Colonic mucosa (tissue), 4 donors: ENCODE measurements at places on chromosomes 7 and 10. TPM values are rescaled to one million over a fixed set of nuclear protein-coding genes. Genes with fewer than 3 reads are reported as not detected.

- no peak overlapping the region for H3K4me3 ChIP-seq
- H3K27ac ChIP-seq = no peak overlapping the region
- DNase-seq = no peak
- H3K4me1 ChIP-seq = no peaks in the 10 kb centered on the region
- no peaks in the 10 kb centered on the region for H3K27me3 ChIP-seq
Observed at GRCh38 chr7:150751702-150752101, 14.5 kb downstream of the GIMAP5 start.

Gene FKBP6
- not detected for total RNA-seq

Gene CYP2W1
- 2.7 TPM for total RNA-seq

- H3K4me1 ChIP-seq = no peaks in the 10 kb centered on the region
- H3K27ac ChIP-seq = peak overlapping the region; percentile 35
- H3K36me3 ChIP-seq = no peaks in the 10 kb centered on the region
- no peak for DNase-seq
- H3K27me3 ChIP-seq = no peaks in the 10 kb centered on the region
- no peak overlapping the region for H3K4me3 ChIP-seq
Observed at GRCh38 chr10:93386631-93387369, 95.3 kb downstream of the MYOF start.

Gene FFAR4
- 48.2 TPM for total RNA-seq

GRCh38 chr7:6589829-6590644, at the start of gene INTS15:
INTS15 (plus strand) TSS chr7:6590021; CDS start chr7:6590284, 263 bp downstream.
- H3K36me3 ChIP-seq = no peaks in the 10 kb centered on the region
- H3K4me3 ChIP-seq = peak within 1 kb of the TSS; percentile 88
- peaks cover 11% of the 10 kb centered on the region for H3K4me1 ChIP-seq
- DNase-seq = peak; percentile 74
- H3K27me3 ChIP-seq = no peaks in the 10 kb centered on the region
- peak within 1 kb of the TSS; percentile 80 for H3K27ac ChIP-seq

DNA sequence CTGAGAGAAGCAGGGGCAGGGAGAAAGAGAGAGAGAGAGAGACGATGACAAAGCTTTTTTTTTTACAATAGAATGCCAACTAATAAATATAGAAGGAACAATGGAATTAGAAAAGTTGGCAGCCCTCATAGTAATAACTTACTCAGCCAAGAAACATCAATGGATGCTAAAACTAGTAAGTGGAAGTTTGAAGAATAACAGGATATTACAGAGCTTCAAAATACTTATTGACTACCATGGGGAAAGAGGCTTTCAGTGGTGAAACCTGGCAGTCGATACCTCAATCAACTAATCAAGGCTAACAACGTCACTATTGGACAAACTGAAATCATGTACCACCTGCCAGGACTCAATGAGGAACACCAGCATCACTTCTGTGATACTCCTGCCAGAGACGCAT, 100.5 kb upstream of the LRRC4 start:
- no peaks in the 10 kb centered on the region for H3K36me3 ChIP-seq
- H3K27me3 ChIP-seq = peaks cover 20% of the 10 kb centered on the region
- DNase-seq = no peak
- no peak overlapping the region for H3K27ac ChIP-seq
- H3K4me1 ChIP-seq = peaks cover 5% of the 10 kb centered on the region

GRCh38 chr10:122850705-122851640, 5.3 kb upstream of the CUZD1 start:
- no peak overlapping the region for H3K4me3 ChIP-seq
- no peak overlapping the region for H3K27ac ChIP-seq
- H3K27me3 ChIP-seq = no peaks in the 10 kb centered on the region
- H3K4me1 ChIP-seq = no peaks in the 10 kb centered on the region
- no peak for DNase-seq
- no peaks in the 10 kb centered on the region for H3K36me3 ChIP-seq

Gene LIPF
- total RNA-seq = not detected

GRCh38 chr7:46032942-46033341, 111.9 kb upstream of the IGFBP3 start:
- DNase-seq = no peak
- no peaks in the 10 kb centered on the region for H3K27me3 ChIP-seq
- H3K4me3 ChIP-seq = no peak overlapping the region
- H3K36me3 ChIP-seq = no peaks in the 10 kb centered on the region

- DNase-seq = no peak
- no peak overlapping the region for H3K27ac ChIP-seq
- no peak overlapping the region for H3K4me3 ChIP-seq
- no peaks in the 10 kb centered on the region for H3K36me3 ChIP-seq
- H3K27me3 ChIP-seq = no peaks in the 10 kb centered on the region
- H3K4me1 ChIP-seq = no peaks in the 10 kb centered on the region
Observed at GRCh38 chr10:119991066-119991465, 98.5 kb downstream of the SEC23IP start.

DNA sequence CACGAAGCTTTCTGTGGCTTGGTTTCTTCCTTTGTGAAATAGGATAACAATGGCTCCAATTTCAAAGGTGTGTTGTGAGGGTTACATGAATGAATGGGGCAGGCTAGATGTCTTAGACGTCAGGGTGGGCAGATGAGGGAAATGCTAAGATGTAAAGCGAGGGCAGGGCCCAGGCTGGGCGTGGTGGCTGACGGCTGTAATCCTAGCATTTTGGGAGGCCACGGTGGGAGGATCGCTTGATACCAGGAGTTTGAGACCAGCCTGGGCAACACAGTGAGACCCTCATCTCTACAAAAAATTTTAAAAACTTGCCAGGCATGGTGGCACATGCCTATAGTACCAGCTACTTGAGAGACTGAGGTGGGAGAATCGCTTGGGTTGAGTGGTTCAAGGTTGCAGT, 607.7 kb upstream of the FOXK1 start:
- no peak overlapping the region for H3K4me3 ChIP-seq
- H3K27ac ChIP-seq = no peak overlapping the region
- DNase-seq = no peak
- H3K36me3 ChIP-seq = no peaks in the 10 kb centered on the region
- no peaks in the 10 kb centered on the region for H3K4me1 ChIP-seq
- no peaks in the 10 kb centered on the region for H3K27me3 ChIP-seq

GRCh38 chr7:2015251-2015871, 217.4 kb downstream of the MAD1L1 start:
- no peaks in the 10 kb centered on the region for H3K4me1 ChIP-seq
- no peak overlapping the region for H3K4me3 ChIP-seq
- H3K27me3 ChIP-seq = no peaks in the 10 kb centered on the region
- H3K36me3 ChIP-seq = no peaks in the 10 kb centered on the region
- no peak overlapping the region for H3K27ac ChIP-seq
- no peak for DNase-seq

Gene PNLIP
- 5.0 TPM for total RNA-seq

DNA sequence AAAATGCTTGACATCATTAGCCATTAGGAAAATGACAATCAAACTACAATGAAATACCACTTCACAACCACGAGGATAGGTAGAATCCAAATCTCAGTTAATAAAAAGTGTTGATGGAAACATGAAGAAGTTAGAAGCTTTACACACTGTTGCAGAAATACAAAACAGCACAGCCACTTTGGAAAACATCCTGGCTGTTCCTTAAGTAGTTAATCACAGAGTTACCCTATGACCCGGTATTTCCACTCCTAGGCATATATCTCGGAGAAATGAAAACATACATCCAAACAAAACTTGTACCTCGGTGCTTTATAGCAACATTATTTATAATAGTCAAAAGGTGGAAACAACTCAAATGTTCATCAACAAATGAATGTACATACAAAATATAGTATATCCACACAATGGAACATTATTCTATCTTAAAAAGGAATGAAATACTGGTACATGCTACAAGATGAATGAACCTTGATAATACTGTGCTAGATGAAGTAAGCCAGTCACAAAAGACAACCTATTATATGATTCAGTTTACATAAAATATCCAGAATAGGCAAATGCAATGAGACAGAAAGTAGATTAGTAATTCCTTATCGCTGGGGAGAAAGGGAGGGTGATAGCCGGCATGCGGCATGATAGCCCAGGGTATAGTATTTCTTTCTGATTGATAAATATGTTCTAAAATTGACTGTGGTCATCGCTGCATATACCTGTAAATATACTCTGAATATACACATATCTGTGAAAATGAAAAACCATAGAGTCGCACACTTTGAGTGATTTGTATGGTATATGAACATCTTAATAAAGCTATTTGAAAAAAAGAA, 1.9 kb downstream of the VWDE start:
- no peaks in the 10 kb centered on the region for H3K4me1 ChIP-seq
- no peak for DNase-seq
- no peak overlapping the region for H3K4me3 ChIP-seq
- H3K27ac ChIP-seq = no peak overlapping the region

- DNase-seq = no peak
- H3K27ac ChIP-seq = no peak overlapping the region
- H3K27me3 ChIP-seq = no peaks in the 10 kb centered on the region
- H3K36me3 ChIP-seq = no peaks in the 10 kb centered on the region
Observed at GRCh38 chr7:92994901-92995300, 122.9 kb downstream of the SAMD9 start.

GRCh38 chr10:132294561-132295318, 13.0 kb downstream of the STK32C start:
- H3K4me3 ChIP-seq = no peak overlapping the region
- H3K4me1 ChIP-seq = no peaks in the 10 kb centered on the region
- no peaks in the 10 kb centered on the region for H3K27me3 ChIP-seq
- H3K27ac ChIP-seq = no peak overlapping the region

DNA sequence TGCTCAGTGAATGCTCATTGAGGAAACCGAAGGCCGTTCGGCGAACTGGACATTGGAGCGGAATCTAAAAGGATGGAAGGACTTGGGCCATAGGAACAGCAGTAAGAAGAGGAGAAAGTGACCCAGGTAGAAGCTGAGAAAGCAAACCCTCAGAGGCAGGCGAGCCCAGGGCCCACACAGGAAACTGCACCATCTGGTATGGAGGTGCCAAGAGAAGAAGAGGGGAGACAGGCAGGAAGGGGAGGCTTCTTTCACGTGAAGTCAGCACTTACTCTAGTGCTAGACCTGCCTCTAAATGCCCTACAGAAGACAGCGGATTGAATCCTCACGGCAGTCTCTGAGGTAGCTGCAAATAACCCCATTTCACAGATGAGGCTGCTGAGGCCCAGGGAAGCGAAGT, 10.2 kb upstream of the CRHR2 start:
- H3K36me3 ChIP-seq = no peaks in the 10 kb centered on the region
- no peak overlapping the region for H3K27ac ChIP-seq
- H3K4me3 ChIP-seq = no peak overlapping the region
- DNase-seq = no peak
- H3K27me3 ChIP-seq = no peaks in the 10 kb centered on the region
- H3K4me1 ChIP-seq = no peaks in the 10 kb centered on the region

GRCh38 chr10:49362596-49363260, 33.2 kb downstream of the DRGX start:
- H3K4me3 ChIP-seq = no peak overlapping the region
- no peak overlapping the region for H3K27ac ChIP-seq
- H3K4me1 ChIP-seq = no peaks in the 10 kb centered on the region
- peak; percentile 10 for DNase-seq
- no peaks in the 10 kb centered on the region for H3K27me3 ChIP-seq

GRCh38 chr7:14252458-14252857, 263.0 kb upstream of the ETV1 start:
- DNase-seq = no peak
- no peaks in the 10 kb centered on the region for H3K27me3 ChIP-seq
- no peaks in the 10 kb centered on the region for H3K4me1 ChIP-seq
- no peak overlapping the region for H3K4me3 ChIP-seq
- H3K36me3 ChIP-seq = no peaks in the 10 kb centered on the region

DNA sequence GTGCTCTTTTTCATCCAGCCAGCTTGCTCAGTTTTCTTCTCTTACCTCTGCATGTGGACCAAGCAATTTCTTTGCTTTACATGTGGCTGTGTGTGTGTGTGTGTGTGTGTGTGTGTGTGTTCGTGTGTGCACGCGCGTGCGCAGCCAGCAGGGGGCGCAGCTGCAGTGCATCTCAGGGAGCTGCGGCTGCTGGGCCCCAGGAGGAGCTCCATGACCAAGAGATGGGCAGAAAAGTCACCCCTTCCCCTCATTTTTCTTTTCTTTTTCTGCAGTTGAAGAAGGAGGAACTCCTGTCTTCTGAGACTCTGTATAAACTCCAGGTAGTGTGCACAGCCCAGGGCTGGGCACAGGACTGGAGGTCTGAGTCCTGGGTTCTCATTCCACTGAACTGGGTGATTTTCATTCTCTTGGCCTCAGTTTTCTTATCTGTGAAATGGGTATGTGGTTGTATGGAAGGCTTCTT, 41.8 kb downstream of the BLNK start:
- no peaks in the 10 kb centered on the region for H3K27me3 ChIP-seq
- no peak overlapping the region for H3K4me3 ChIP-seq
- peaks cover 4% of the 10 kb centered on the region for H3K36me3 ChIP-seq
- no peaks in the 10 kb centered on the region for H3K4me1 ChIP-seq

Gene XRCC2
- total RNA-seq = 7.3 TPM

DNA sequence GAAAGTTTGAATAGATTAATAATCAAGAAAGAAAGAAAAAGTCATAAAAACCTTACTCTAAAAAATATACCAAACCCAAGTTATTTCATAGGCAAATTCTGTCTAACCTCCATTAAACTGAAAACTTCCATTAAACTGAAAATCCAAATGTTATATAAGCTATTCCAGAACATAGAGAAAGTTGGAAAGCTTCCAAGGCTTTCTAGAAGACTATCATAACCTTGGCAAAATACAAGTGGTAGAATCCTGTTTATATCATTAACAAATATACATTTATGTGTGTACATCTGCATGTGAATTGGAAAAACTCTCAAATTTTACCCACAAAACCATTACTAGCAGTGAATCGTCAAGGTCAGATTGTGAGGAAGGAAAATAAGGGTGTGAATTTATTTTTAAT, 23.9 kb downstream of the TEX36 start:
- DNase-seq = no peak
- H3K4me1 ChIP-seq = no peaks in the 10 kb centered on the region
- H3K27ac ChIP-seq = no peak overlapping the region
- no peaks in the 10 kb centered on the region for H3K36me3 ChIP-seq

Gene SPDYE1
- not detected for total RNA-seq

Gene ZNF727
- total RNA-seq = 0.69 TPM

DNA sequence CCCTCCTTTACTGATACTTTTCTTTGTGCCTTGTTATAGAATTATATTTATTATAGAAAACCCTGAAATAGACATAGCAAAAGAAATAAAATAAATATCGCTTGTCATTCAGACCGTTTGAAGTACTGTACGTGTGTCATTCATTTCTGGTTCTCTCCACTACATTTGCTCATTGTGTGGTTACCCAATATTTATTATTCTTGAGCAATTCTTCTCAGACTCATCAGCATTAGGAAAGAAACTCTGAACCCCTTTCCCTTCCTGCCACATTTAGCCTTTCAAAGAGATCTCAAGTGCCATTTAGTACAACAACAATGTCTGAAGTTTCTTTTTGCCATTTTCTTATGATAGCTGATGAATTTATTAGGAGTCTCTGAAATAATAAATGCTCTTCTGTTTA, 154.1 kb downstream of the KIAA1217 start:
- DNase-seq = no peak
- H3K27ac ChIP-seq = no peak overlapping the region
- no peak overlapping the region for H3K4me3 ChIP-seq
- no peaks in the 10 kb centered on the region for H3K36me3 ChIP-seq
- no peaks in the 10 kb centered on the region for H3K4me1 ChIP-seq
- no peaks in the 10 kb centered on the region for H3K27me3 ChIP-seq

Gene STAG3
- 1.4 TPM for total RNA-seq

Gene GARIN1A
- 0.85 TPM for total RNA-seq

Gene UPK3BL2
- 9.0 TPM for total RNA-seq

- H3K36me3 ChIP-seq = no peaks in the 10 kb centered on the region
- H3K4me3 ChIP-seq = no peak overlapping the region
- H3K27me3 ChIP-seq = no peaks in the 10 kb centered on the region
- no peak for DNase-seq
- H3K27ac ChIP-seq = no peak overlapping the region
- H3K4me1 ChIP-seq = no peaks in the 10 kb centered on the region
Observed at GRCh38 chr10:70780772-70781171, 4.4 kb downstream of the TBATA start.
